ENCODE measurements at places on chromosomes 2 and 18.

- DNase-seq = no peak
These were observed 392.7 kb upstream of the SLC8A1 start for GRCh38 chr2:40844353-40845277.

DNA sequence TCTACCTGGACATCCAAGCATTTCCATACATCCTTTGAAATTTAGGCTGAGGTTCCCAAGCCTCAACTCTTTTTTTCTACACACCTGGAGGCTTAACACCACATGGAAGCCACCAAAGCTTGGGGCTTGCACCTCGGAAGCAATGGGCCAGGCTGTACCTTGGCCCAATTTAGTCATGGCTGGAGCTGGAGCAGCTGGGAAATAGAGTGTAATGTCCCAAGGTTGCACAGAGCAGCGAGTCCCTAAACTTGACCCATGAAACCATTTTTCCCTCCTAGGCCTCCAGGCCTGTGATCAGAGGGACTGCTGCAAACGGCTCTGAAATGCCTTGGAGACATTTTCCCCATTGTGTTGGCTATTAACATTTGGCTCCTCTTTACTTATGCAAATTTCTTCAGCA, 1574.3 kb upstream of the ZEB2 start:
- DNase-seq = no peak

- DNase-seq = no peak
These were observed 4.1 kb downstream of the RHBDD1 start for GRCh38 chr2:226839951-226840350.

DNA sequence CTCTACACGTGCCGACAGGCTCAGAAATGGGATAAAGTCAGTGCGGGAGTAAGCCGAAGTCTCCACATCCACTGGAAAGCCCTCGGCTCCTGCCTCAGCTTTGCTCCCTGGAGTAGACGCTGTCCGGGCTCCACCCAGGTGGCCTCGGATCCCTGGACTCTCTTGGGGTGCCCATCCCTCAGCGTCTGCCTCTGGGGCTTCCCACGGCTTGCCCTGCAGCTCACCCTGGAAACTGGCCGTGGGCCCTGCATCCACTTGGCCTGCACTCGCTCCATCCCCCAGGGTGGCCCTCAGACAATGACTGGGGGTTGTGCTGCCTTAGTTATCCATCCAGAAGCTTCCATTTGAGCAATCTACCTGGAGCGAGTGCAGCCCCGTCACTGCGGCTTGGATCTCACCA, 36.2 kb upstream of the TAF1B start:
- no peak for DNase-seq

GRCh38 chr2:32051836-32052439, 11.4 kb upstream of the SPAST start:
- DNase-seq = no peak

DNA sequence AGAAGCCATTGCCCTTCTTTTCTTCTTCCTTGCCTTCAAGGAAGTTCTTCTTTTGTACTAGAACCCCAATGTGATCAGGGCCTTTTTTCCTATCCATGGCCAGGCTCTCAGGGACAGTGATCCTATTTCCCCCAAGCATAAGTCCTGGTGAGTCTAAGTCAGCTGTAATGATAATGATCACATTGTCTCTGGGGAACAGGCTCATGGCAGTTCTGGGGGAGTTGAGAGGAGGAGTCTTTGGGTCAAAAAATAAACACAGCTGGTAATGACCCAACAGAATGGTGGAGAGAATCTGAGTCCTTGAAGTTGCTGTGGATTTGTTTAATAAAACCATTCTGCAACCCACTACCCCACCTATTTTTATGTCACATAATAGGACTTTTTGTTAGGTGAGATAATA, 96.6 kb downstream of the SOCS6 start:
- DNase-seq = no peak

DNA sequence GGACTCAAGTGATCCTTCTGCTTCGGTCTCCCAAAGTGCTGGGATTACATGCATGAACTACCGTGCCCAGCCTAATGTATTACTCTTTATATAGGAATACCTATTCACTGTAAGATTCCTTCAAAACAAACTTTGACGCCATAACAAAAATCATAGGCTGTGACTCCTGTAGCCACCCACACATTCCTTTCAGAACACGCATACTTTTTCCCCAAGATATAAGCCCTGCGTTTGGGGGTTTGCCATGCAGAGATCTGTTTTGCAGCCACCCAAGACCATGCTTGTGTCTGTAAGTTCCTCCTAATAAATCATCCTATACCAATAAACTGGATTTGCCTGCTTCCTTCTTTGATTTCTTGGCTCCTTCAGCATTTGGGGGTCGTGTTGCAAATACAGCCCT, 46.0 kb upstream of the STON1 start:
- DNase-seq = no peak

DNA sequence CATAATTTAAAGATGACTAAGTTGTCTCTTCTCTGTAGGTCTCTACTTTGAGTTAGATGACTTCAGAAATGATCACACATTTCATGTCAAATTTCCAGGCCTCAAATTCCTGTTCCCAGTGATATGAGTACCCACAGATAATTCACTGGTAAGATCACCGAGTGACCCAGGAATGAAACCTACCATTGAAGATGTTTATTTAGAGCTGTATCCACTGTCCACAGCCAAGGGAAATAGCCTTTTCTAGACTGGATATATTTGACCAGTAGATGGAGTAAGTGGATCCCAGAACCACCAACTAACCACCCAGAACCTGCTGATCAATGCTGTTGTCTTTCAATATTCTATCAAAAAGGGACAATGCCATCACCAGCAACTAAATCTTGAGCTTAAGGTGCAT, 238.8 kb downstream of the SLC8A1 start:
- DNase-seq = no peak

GRCh38 chr2:193199322-193199721, 1004.6 kb upstream of the TMEFF2 start:
- DNase-seq = no peak

DNA sequence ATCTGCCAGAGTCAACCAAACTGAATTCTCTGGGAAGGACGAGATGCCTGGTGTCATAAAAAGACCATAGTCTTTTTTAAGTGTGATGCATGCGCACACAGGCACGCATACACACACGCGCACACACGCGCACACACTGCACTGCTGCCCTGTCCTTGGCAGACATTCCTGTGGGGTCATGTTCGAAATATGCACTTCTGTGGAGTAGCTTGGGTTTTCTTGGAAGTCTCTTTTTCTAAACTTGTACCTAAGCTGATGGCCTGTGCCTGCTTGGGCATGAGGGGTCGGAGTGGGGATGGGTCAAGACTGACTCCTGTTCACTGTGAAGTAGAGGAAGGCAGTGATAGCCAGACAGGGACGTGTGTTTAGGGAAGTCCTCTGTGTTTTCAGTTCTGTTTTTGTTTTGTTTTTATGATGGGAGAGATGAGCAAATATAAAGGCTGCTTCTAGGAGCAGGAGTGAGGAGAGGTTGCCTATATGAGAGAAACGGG, 4.0 kb upstream of the RMC1 start:
- DNase-seq = no peak

DNA sequence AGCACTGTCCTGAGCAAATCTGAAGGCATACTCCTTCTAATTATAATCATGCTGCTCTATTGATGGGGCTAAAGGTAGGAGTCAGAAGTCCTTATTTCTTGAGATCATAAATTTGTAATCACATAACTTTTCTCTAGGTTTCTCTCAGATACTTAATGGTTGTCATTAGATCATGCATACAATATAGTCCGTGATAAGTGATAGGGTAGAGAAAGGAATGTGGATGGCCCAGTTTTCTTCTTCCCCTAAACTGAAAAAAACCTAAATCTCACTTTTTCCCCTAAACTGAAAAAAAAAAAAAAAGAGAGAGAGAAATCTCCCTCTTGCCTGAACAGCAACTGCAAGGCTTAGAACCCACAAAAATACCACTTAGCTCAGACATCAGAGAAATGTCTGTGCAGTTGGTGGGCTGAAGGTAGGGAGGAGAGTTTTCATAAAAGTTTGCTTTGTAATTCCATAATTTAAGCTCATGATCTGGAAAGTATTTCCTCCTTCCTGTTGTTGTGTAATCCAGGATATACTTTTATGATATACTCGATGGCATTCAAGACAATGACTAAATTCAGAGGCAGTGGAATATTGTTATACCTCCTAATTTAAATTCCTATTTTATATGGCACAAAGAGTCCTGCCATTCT, 79.3 kb upstream of the ITPRID2 start:
- DNase-seq = no peak

DNA sequence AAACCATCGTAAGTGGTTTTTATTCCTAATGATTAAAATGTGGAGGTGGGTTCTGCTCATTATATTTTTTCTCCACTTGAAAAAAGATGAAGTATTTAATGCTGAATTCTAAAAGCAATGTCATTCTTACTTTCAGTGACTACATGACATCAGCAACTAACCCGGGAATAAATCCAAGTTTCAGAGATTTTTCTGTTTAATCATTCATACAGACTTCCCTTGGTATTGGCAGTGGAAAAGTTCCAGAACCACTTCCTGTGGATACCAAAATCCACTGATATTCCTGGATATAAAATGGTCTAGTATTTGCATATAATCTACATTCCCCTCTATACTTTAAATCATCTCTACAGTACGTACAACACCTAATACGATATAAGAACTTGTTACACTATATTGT, 128.6 kb downstream of the ZNF532 start:
- no peak for DNase-seq

GRCh38 chr2:118723394-118723793, 124.1 kb downstream of the EN1 start:
- DNase-seq = no peak

DNA sequence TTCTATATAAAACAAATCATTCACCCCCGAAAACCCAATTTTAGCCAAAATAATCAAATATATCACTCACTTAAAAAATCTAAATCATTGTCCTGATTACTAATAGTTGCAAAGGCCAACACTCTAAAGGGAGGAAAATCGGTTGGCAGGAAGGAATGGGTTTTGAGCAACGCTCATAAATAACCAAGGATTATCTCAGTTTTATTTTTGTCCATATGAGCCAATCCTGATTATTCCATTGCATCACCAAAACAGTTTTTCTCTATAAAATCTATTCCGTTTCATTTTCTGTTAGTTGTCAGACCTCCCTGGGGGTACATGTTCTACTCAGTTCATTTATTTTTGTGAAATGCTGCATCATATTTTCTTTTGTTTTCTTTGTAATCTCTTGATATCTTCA, 174.1 kb downstream of the LRATD1 start:
- no peak for DNase-seq

DNA sequence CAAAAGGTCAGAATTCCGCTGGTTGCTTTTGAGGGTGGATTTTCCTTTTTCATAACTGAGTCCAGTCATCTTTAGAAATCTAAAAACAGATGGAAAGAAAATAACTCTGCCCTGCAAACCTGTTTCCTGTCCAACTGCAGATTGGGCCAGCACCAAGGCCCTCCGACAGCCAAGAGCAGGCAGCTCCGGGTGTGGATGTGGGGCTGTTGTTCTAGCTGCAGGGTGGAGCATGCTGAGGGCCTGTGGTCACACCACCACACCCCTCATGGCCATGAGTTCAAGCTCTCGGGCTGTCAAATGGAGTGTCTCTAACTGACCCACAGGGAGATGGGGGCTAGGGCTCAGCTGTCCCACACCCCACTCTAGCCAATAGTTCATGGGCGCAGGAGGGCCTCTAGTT, 69.3 kb upstream of the BZW1 start:
- DNase-seq = no peak

DNA sequence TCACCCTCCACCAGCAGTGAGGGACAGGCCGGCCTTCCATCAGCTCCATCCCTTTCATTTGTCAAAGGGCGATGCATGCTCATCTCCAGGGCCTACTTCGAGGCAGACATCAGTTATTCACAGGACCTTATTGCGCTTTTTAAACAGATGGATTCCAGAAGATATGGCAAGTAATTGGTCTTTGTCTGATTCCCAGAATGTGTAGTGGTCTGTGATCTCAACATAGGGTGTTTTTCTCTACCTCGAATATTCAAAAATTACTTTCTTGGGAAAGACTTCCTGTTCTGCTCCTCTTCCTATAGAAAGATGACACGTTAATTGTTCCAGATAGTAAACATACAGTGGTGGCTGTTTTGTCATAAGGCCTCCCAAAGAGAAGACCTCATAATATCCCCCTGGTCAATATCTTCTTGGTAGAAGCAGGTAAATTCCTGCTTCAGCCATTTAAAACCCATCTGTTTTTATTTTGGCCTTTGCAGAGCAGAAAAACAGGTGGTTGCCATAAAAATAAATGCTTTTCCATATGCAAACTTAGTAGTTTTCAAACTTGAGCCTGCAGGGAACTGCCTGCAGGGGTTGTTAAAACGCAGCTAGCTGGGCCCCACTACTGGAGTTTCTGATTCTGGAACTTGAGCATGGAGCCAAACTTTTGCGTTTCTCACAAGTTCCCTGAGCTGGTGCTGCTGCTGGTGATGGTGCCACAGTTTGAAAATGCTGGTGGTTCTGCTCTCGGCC, 8.2 kb downstream of the SMARCAL1 start:
- no peak for DNase-seq

DNA sequence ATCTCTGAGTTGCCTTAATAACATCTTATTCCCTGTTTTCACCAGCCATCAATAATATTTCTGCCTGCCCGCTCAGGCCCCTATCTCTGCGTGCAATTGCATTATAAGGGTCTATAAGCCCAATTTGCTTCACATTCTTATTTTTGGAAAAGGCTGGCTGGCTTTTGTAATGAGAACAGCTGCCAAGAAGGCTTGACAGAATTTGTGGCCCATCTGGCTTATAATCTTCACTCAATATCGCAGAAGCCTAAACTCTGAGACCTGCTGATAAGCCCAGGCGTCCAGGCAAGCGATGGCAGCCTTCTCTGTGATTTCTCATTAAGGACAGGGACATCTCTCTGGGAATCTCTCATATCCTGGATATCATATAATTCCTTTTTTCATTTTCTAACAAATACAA, 1618.6 kb upstream of the CELF4 start:
- no peak for DNase-seq

- no peak for DNase-seq
These were observed 97.8 kb downstream of the MYT1L start for GRCh38 chr2:2233171-2233826.

- DNase-seq = no peak
These were observed 253.3 kb upstream of the TANK start for GRCh38 chr2:160906878-160907277.

- DNase-seq = no peak
These were observed 162.8 kb downstream of the GCA start for GRCh38 chr2:162506706-162507105.

DNA sequence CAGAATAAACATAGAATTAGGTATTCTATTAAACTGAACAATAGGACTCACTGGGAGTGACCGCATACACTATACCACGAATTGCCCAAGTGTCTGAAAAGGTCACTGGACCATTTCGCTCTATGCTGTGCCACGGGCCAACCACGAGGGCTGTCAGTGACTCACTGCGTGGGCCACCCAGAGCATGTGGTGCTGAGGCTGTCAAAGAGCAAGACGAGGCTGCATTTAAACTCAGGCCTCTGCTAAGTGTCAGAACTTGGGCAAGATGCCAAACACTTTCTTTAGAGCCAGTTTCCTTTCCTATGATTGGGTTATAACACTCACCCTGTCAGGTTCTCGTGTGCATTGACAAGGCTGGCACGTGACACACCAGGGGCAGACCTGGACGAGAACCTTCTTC, 97.5 kb downstream of the SH3YL1 start:
- no peak for DNase-seq
